NCI-H2171 treated with DMSO at 0.1 percent for 48 hours (cell line): ENCODE measurements at places on chromosomes 13 and 19.
A peak's percentile ranks its signal among the peaks of the same experiment; 100 is the strongest.

- no peak for DNase-seq
Measured at GRCh38 chr13:98224557-98224956, 47.5 kb upstream of the RNF113B start.

DNA sequence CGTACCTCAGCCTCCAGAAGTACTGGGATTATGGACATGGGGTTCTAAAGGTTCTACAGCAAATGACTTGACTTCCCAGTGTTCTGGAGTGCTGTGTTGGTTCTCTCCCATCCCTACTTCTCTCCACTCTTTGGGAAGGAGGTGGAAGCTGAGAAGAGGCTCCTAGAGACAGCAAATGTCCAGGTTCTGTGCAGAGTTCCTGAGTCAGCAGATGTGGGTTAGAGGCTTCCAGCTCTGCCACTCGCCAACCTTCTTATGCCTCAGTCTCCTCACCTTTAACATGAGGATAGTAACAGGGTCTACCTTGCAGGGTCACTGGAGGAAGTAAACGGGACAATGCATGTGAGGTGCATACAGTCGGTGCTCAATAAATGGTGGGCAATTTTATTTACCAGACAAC, 80.5 kb upstream of the VSTM2B start:
- no peak for DNase-seq

DNA sequence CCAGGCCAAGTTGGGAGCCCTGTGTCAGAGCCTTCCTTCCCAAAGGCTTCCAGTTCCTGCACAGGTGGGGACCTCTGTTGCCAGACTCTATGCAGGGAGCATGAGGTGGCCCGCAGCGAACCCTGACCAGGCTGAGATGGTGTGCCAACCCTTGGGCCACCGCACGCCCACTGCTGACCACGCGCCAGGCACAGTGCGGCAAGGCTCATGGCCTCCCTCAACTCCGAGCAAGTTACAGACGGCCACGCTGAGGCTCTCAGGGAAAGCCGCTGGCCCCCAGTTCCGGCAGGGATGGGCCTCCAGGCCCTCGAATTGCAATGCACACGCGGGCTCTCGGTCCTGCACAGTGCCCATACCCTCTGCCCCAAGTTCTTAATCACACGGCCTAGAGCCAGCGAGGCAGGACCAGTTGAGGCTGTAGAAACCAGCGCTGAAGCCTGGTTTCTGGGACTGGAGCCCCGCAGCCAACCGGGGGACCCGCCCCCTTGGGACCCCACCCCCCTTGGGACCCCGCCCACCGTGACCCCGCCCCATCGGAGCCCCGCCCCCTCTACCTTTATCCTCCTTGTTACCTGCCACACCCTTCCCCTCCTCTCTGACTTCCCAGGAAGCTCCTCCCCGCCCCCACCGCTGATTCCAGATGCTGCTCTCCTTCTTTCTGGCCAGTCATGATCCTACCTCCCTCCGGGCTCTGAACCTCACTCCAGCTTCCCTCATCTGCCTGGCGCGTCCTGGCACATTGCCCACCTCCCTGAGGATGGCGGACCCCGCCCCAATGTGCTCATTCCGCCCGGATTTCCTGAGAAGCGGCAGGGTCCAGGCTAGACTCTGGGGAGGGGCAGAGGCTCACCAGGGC, 6.0 kb downstream of the PEX11G start:
- DNase-seq = peak; percentile 81

DNA sequence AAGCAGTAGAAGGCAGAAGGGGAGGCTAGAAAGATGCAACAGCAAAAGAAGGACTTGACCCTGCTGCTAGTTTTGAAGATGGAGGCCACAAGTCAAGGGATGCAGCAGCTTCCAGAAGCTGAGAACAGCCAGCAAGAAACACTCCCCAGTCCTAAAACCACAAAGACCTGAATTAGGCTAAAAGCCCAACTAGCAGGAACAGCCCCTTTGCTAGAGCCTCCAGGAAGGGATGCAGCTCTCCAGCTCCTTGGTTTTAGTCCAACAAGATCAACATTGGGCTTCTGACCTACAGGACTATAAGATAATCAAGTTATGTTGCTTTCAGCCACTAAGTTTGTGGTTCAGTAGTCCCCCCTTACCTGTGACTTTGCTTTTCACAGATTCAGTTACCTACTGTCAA, 10.5 kb upstream of the LATS2 start:
- DNase-seq = no peak

GRCh38 chr13:26976313-26976712, 195.3 kb downstream of the USP12 start:
- no peak for DNase-seq

GRCh38 chr13:55682776-55683175, 1457.9 kb upstream of the PRR20A start:
- DNase-seq = no peak

- DNase-seq = no peak
Measured at GRCh38 chr13:60275208-60275607, 111.5 kb upstream of the DIAPH3 start.

GRCh38 chr19:51194527-51195315, 30.2 kb upstream of the CD33 start:
- no peak for DNase-seq

DNA sequence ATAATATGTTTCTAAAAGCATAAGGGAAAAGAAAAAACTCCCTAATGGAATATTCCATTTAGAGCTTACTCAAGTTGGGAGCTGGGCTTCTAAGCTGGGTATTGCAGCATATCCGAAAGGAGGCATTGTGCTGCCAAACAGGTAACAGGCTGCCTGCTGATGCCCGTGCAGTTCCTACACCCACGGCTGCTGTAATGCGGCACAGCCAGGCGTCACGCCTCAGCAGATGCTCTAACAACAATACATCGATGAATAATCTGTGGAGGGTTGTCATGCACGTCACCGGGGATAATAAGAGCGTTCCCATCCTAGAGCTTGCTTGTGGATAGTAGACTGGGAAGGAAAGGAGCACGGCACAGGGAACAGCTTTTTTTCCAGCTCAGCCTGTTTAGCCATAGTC, 1582.1 kb upstream of the SLC10A2 start:
- DNase-seq = peak; percentile 53

DNA sequence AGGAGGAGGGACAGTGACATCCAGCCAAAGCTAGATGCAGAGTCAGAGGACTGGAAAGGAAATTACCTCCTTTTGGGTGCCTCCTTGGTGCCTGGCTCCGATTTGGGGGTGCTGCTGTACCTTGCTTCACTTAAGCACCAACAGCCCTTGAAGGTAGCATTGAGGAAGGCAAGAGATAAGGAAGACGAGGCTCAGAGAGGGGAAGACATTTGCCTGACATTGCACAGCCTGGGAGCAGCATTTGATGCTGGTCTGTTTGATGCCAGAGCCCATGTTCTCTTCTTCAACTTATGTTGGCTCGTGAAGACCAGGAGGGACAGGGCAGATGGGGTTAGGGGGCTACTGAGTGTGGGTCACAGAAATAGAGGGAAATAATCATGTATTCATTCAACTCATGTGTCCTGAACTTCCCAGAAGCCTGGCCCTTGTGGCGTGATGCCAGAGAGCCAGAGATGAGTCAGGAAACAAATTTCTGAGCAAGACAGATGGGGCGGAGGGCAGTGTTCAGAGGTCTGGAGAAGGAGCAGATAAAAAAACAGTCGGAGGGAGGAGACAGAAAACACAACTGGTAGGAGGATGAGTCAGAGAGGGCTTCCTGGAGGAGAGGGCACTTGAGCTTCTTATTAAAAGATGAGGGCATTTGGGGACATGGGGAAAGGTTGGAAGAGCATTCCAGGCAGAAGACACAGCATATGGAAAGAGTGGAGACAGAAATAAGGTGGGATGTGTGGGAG, 3.0 kb upstream of the C19orf81 start:
- DNase-seq = peak; percentile 10

- no peak for DNase-seq
Measured at GRCh38 chr19:50292216-50292827, 36.9 kb downstream of the KCNC3 start.

GRCh38 chr13:35984776-35985453, 146.3 kb downstream of the DCLK1 start:
- peak; percentile 13 for DNase-seq

DNA sequence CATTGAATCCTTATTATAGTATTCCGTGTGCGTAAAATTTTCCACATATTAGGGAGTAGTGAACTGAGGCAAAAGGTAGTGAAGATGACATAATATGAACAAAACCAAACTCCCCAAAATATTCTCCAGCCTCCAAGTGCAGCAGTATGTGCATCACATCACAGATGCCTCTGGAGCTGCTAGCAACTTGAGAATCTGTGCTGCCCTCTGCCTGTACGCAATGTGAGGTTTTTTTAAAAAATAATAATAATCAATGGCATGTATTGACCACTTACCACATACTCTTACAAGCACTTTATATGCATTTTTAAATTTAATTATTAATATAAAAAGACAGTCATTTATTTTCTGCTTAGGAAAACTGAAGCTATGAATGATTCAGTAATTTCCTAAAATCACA, 583.0 kb upstream of the SPRY2 start:
- no peak for DNase-seq

- no peak for DNase-seq
Measured at GRCh38 chr19:55315956-55316525, 9.1 kb downstream of the TMEM150B start.

DNA sequence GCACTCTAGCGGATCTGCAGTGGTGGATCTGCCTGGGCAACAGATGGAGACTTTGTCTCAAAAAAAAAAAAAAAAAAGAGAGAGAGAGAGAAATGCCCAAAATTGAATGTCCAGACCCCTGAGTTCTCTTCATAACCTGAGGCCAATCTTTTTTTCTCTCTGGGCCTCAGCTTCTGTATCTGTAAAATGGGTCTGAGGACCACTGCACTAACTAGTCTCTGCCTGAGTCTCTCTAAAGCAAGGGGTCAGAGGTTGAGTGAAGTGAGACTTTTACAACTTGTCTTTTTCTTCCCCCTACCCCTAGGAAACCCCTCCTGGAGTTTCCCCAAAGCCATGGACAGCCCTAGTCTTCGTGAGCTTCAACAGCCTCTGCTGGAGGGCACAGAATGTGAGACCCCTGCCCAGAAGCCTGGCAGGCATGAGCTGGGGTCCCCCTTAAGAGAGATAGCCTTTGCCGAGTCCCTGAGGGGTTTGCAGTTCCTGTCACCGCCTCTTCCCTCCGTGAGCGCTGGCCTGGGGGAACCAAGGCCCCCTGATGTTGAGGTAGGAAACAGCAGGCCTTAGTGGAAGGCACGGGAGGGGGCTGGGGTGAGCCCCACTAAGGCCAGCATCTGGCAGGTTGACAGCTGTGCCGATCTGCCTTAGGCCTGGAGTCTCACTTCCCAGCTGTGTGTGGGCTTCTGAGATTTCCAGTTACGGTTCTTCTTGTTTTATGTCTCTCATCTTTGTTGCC, 1.8 kb downstream of the TMEM91 start:
- no peak for DNase-seq

GRCh38 chr13:97125810-97126738, 96.1 kb upstream of the MBNL2 start:
- DNase-seq = peak; percentile 96

DNA sequence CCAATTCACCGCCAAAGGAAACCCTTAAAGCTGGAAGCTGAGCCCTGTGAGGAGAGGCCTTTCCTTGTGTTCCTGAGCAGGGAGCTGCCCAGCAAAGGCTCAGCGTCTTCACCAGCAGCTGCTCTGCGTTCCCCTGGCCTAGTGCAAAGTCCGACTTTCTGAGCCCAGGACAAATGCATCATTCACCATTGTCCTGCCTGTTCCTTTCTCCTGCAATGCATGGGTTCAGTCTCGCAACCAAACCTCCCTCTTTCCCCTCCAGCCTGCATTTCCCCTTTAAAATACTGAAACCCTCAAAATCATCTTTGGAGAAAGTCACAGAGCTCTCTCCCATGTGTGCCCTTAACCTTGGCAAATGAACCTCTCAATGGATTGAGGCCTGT, 12.9 kb upstream of the TMEM255B start:
- no peak for DNase-seq

GRCh38 chr19:19480688-19481087, 34.7 kb downstream of the TSSK6 start:
- DNase-seq = no peak
